CD4-positive, alpha-beta T cell treated with Interleukin-6 at 100 ng/mL for 8 hours (primary cell): ENCODE measurements at places on chromosomes 5 and 9.

- no peak for DNase-seq
Observed at GRCh38 chr5:3511934-3512333, 83.7 kb upstream of the IRX1 start.

GRCh38 chr9:114347675-114348074, 18.0 kb downstream of the ORM2 start:
- no peak for DNase-seq

DNA sequence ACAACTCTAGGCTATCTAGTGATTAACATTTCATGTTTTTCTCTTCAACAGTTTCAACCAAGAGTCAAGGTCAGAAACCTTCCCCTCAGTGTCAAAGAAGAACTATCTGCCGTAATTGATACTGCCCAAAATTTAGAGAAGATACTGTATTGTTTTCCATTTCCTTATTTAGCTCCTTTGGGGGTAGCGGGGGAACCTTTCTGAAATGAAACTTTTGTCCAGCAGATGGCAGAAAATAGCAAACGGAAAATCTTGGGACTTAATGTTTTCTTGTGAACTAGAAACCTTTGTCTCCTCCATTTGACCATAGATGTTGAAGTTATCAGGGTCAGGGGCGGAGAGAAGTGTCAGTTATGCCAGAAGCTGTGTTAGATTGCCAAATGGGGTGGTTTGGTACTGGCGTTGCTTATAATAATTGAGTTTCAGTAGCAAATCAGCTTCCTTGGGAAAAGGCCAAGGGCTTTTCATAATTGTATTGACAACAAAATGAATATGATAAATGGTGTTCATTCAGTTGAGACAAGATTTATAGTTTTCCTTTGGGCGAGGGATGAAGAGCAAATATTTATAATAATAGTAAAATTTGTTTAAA, 101.7 kb upstream of the TLX3 start:
- peak; percentile 3 for DNase-seq

GRCh38 chr5:27267209-27267824, 228.9 kb upstream of the CDH9 start:
- DNase-seq, result no peak

DNA sequence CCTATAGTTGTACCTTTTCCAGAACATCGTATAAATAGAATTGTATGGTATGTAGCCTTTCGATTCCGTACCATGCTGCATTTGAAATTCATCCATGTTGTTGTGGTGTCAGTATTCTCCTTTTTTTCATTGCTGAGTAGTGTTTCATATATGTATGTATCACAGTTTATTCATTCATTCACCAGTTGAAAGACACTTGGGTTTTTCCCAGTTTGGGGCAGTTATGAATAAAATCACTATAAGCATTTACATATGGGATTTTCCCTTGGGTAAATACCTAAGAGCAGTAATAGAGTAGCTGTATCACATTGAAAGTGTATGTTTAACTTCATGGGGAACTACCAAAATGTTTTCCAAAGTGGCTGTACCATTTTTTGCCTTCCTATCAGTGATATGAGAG, 16.1 kb upstream of the FKTN start:
- no peak for DNase-seq
